ENCODE measurements at places on chromosomes 11 and 22.

GRCh38 chr22:40271440-40271839, 74.9 kb upstream of the ADSL start:
- no peak for DNase-seq

GRCh38 chr11:120554766-120555432, 43.4 kb downstream of the GRIK4 start:
- DNase-seq: peak; percentile 50

- DNase-seq: no peak
These were observed 63.6 kb upstream of the PITPNB start for GRCh38 chr22:27982630-27983180.

- no peak for DNase-seq
These were observed 644 bp downstream of the SPTY2D1 start for GRCh38 chr11:18633256-18634139.

DNA sequence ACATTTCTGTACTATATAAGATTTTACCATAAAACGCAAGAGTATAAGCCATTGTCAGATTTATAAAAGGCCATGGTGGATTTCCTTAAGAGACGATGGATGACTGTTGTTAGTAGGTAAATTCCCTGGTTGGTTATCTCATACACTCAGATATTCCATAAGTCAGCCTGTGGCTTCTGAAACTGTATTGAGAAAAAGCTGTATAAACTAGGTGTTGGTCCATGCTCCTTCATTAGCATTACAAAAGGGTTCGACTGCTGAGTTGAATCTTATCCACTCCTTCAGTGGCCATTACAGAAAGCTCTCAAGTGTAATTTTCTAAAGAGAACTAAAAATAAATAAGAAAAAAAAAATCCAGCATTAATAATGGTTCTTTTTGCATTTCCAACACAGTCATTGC, 5.3 kb downstream of the GRAP2 start:
- peak; percentile 23 for DNase-seq

GRCh38 chr11:87819151-87819550, 356.1 kb downstream of the RAB38 start:
- no peak for DNase-seq

GRCh38 chr11:89498845-89499448, 7.8 kb upstream of the NOX4 start:
- no peak for DNase-seq

- DNase-seq: no peak
These were observed 48.5 kb upstream of the VPREB1 start for GRCh38 chr22:22196018-22196533.

DNA sequence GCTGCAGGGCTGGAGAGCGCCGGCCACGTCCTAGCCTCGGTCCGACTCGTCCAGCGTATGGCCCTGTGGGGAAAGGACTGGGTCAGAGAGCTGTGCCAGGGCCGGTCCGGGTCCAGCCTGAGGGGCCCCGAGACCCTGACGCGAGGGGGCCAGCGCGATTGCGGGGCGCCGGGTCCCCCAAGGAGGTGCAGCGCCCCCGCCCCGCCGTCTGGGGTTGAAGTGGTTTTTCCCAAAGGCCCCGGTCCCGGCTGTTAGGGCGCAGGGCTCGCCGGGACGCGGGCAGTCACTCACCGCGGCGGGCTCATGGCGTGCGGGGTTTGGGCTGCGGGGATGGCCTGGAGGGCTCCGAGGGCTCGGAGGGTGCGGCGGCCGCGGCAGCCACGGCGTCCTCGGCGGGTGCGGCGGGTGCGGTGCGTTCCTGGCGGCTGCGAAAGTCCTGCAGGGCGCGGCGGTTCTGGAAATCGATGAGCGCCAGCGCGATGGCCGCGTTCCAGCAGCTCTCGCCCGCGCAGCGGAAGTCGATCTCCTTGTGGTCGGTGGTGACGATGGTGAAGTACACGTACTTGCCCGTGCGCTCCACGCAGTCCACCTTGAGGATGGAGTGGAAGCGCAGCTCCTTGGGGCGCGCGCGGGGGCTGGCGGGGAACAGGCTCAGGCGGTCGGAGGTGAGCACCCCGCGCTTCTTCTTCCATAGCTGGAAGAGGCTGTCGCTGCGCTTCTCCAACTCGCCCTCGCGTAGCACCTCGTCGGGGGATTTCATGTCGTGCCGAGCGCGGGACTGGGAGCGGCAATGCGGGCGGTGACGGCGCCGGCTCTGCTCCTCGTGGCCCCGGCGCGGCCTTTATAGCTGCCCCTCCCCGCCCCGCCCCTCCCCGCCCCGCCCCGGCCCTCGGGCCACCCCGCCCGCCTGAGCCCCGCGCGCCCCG, at the start of gene PHLDA2:
Gene PHLDA2 (minus strand): TSS at position 816 of the 926 bp plus-strand sequence. CDS start 56 bp downstream, at position 760.
- peak; percentile 83 for DNase-seq

DNA sequence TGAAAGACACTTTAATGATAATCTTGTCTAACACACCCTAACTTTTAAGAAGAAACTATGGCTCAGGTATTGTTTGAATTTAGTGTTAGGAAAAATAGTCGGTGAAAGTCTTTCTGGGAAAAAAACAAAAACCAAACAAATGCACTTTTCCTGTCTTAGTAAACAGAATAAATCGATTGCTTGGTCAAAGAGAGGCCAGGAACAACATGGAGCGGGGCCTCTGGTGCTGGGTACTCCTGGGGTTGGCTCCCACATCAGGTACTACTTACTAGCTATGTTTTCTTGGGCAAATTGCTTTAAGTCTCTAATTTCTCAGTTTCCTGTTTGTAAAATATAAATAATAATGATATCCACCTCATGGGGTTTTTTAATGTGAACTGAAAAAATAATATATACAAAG, 46.8 kb downstream of the NAV2 start:
- DNase-seq: no peak

GRCh38 chr22:20090730-20091240, 10.7 kb downstream of the DGCR8 start:
- DNase-seq: no peak

DNA sequence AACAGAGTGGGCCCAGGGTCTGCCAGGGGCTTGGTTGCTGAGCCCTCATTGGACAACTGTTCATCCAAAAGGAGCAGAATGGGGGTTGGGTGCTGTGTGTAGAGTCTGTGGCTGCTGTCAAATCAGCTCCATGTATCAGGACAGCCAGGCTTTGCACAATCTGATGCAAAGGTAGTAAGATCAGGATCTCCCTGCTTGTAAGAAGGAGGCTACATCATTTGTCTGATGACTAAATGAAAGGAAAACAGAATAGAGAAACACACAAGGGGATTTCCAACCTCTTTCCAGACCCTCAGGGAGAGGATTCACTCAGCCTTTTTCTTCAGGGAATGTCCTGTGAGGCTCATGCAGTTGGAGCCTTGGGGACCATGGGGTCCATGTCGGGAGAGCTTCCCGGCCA, 7.2 kb downstream of the MICAL2 start:
- no peak for DNase-seq

GRCh38 chr11:128066399-128066798, 521.0 kb downstream of the ETS1 start:
- DNase-seq: no peak

DNA sequence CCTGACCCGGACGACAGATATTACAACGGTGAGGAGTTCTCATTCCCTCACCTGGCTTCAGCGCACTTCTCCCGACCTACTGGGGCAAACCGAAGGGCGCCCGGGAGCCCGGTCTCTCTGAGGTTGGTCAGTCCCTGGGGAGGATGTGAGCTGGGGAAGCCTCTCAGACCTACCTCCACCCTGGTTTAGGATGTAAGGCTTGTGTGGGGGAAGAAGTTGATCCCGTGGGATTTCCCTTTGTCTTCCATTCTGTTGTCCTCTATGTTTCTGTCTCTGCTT, 12.3 kb downstream of the ROBO3 start:
- DNase-seq: no peak

DNA sequence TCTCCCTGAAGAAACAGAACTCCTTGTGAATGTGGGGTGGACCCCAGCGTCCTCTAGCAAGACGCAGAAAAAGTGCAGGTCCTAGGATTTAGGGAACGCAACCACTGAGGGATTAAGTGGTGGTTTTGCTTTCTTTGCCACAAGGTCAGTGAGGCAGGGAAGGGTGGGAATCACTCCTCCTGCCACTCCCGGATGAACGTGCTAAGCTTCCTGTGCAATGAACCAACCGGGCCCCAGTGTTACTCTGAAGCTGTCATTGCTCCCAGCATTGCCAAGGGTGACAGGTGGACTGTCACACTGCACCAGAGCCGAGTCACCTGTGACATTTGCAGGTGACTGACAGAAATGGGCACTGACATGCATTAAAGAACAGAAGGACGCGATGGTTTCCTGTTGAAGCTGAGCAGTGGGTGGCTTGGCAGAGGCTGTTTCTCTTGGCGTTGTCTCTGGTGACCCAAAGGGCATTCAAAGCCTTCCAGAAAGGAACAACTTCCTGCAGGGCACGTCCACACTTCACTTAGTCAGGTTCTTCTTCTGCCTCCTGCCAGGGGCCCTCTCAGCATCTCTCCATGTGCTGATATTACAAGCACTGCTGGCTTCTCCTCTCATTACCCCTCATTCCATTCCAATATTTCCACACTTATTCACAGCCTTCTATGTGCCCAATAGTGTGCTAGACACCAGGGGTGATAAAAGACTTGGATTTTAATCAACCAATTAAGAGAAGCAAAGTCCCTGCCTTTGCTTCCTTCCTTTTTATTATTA, 9.7 kb downstream of the KIRREL3 start:
- no peak for DNase-seq

GRCh38 chr22:32660292-32660691, 141.2 kb upstream of the TIMP3 start:
- DNase-seq: peak; percentile 86

DNA sequence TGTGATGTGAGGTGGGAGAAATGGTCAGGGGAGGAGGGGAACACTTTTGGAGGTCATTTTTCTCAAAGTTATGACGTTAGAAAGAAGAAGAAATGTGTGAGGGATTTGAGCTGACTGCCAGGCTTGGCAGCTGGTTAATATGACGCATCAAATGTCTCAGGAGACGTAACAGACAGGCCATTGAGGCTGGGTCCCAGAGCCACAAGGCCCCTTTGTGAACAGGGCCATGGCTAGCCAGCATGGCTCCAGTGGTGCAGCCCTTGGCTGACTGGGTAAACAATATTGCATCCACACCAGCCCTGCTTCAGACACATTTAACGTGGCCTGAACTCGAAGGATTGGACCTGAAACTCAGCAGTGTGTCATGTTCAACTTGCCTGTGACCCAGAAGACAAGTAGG, 34.3 kb downstream of the AMOTL1 start:
- DNase-seq: no peak

- DNase-seq: peak; percentile 32
These were observed 70.0 kb upstream of the IGLL5 start for GRCh38 chr22:22817468-22818201.

- DNase-seq: no peak
These were observed 34.5 kb downstream of the TPST2 start for GRCh38 chr22:26555478-26555877.

- no peak for DNase-seq
These were observed 29.0 kb upstream of the DNAJB7 start for GRCh38 chr22:40890881-40891280.

DNA sequence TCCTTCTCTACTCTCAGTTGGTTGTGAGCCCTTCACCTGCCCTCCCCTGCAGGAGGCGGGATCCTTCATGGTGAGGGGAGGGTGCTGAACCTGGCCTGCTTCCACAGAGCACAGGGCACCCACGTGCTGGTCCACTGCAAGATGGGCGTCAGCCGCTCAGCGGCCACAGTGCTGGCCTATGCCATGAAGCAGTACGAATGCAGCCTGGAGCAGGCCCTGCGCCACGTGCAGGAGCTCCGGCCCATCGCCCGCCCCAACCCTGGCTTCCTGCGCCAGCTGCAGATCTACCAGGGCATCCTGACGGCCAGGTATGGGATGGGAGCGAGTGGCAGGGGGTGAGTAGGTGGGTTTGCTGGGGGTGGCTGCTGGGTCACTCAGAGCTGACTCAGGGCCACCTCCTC, 6.3 kb downstream of the SSH3 start:
- DNase-seq: no peak

DNA sequence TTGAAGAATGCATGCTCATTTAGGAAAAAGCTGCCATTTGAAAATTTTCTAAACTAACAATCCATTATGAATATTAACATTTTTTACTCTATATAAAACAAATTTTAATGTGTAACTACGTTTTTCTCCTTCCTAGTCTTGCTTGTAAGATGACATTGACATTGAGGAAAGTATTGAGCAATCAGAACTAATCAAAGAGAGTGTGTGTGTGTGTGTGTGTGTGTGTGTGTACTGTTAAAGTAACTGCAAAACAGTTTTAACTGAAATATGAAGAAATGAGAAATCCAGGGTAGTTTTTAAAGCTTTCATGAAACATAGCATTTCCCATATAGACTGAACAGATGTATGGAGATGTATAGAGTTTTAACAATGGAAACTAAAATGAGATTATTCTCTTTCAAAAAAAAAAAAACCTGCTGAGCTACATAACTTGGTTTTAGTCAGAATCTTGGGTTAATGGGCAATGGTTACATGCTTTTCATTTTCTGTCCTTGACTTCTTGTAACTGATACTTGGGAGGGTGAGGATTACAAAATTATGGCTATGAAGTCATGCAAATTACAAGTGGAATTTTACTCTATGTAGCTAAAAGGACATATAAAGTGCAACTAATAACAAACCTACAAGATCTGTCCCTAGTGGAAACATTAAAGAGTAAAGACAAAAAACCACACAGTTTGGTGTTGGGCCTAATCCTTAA, 2.0 kb downstream of the PDGFD start:
- DNase-seq: no peak

DNA sequence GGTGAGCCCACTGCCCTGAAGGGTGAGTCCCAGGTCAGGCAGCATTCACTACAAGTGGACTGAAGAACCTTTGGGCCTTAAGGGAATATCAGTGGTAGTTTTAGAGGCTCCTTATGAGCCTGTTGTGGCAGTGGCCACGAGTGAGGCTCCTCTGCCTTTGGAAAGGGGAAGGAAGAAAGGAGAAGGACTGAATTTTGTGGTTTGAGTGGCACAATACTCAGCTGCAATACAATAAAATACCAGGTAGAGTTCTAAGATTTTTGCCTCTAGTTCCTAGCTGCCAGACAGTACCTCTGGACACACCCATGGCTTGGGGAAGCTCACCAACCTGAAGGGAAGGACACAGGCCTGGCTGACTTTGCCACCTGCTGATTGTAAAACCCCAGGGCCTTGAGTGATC, 260.9 kb downstream of the DYNC2H1 start:
- no peak for DNase-seq

DNA sequence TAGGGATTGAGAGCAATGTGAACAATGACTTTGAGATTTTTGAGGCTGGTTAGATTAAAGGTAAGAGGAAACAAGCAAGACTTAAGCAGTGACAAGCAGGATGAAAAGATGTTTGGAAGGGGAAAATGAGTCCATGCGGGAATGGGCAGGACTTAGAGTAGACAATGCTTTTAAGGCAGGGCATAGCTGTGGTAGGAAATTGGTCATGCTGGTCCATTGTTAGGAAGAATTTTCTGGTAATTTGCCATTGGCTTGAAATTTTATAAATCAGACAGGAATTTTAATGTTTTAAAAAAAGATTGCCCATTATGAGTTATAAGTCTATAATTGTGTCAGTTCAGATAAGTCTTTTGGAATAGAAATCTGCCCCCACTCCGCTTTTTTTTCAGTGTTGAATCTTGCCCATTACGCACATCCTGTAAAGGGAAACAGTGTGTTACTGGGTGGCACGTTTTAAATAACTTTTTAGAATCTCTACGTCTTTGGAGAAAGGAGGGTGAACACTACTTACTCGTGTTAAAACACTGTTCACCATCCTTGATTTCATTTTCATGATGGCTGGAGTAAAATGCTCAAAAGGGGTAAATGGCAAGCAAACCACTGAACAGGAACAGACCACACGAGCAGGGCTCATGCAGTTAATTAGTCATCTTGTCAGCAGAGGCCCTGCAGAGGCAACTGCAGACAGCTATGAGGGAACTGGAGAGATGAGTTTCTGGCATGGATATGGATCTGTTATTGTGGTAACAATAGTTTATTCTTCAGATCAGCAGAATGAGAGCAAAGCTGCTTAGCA, 25.0 kb downstream of the SWAP70 start:
- DNase-seq: no peak
